ENCODE measurements at places on chromosomes 7 and 10. TPM values are rescaled to one million over a fixed set of nuclear protein-coding genes. Genes with fewer than 3 reads are reported as not detected.

- DNase-seq = no peak
- no peak overlapping the region for H3K27ac ChIP-seq
- H3K36me3 ChIP-seq = no peaks in the 10 kb centered on the region
These were observed 173.9 kb downstream of the WDR11 start for GRCh38 chr10:121024905-121025584.

The GTF2IRD1 gene
- total RNA-seq = 22.7 TPM

The SEMA3A gene
- 32.5 TPM for total RNA-seq

- H3K4me3 ChIP-seq = no peak overlapping the region
- no peaks in the 10 kb centered on the region for H3K4me1 ChIP-seq
- no peak for DNase-seq
- no peaks in the 10 kb centered on the region for H3K36me3 ChIP-seq
- H3K27me3 ChIP-seq = no peaks in the 10 kb centered on the region
These were observed 579.2 kb upstream of the CELF2 start for GRCh38 chr10:10438335-10439100.

- H3K36me3 ChIP-seq = no peaks in the 10 kb centered on the region
- DNase-seq = no peak
- H3K27ac ChIP-seq = no peak overlapping the region
These were observed 326.0 kb downstream of the DGKB start for GRCh38 chr7:14576578-14576977.

GRCh38 chr10:49369216-49370162 is 26.4 kb downstream of the DRGX start:
- no peaks in the 10 kb centered on the region for H3K36me3 ChIP-seq
- no peak overlapping the region for H3K27ac ChIP-seq
- H3K4me1 ChIP-seq = no peaks in the 10 kb centered on the region

The EN2 gene
- not detected for total RNA-seq

DNA sequence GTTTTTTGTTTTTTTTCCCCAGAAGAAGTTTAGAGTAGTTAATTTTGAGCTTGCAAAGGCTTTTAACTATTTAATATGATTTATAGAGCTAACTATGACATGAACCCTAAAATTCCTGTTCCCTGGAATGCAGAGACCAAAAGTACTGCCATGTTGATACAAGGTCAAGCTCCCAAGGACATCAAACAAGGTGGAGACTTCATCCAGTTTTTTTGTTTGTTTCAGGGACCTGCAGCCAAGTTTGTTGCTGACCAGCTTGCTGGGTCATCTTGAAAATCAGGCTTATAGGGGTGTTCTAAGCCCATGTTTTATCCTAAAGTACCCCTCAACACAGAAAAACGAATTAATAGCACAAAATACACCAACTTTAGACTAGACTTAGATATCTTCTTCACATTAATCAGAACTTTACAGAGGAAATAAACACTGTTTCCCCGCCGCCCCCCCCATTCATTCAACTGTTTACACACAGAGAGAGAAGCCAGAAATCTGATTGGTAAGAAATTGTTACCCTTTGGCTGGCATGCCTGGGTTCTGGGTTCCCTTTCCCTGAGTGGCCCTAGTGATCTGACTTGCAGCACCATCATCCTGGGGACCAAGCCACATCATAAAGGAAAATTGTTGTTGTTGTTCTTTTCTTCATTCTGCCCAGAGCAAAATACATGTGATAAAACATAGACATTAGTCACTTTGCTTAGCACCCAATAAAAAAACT is 860.5 kb downstream of the CCSER2 start:
- no peaks in the 10 kb centered on the region for H3K4me1 ChIP-seq
- no peaks in the 10 kb centered on the region for H3K27me3 ChIP-seq
- no peak overlapping the region for H3K27ac ChIP-seq
- no peaks in the 10 kb centered on the region for H3K36me3 ChIP-seq

The KIAA1549 gene
- 3.2 TPM for total RNA-seq

DNA sequence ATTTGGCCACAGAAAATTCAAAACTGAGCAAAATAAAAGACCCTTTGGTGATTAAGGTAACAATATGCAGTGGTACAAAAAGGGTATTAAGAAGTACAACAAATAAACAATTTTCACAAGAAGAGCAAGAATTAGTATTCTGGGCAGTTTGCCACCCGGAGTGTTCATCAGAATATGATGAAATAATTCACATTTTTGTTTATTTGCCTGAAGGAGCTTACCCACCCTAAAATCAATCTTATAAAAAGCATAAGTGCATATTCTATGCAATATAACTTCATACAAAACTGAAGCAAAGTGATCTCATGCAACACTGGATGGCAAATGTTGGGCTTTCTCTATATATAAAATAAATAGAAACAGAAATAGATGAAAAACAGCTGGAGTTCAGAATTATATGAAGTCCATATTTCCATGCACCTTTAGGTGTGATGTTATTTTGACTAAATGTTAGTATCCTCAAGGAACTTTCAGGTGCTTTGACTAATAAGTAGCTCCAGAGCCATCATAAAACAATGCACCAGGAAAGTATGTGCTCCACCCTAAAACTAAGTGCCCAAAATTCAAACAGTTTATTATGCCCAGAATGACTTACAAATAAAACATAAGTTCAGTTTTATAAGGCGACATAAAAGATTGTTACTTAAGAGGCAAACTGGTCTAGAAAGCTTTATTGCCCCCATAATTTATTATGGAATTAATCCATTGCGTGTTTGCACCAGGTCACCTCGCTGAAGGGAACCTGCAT is 474.3 kb downstream of the SEMA3D start:
- no peaks in the 10 kb centered on the region for H3K36me3 ChIP-seq
- DNase-seq = no peak
- no peaks in the 10 kb centered on the region for H3K27me3 ChIP-seq
- no peaks in the 10 kb centered on the region for H3K4me1 ChIP-seq
- no peak overlapping the region for H3K4me3 ChIP-seq
- H3K27ac ChIP-seq = no peak overlapping the region

- H3K4me1 ChIP-seq = no peaks in the 10 kb centered on the region
- no peaks in the 10 kb centered on the region for H3K36me3 ChIP-seq
- no peak for DNase-seq
- H3K27ac ChIP-seq = no peak overlapping the region
- H3K27me3 ChIP-seq = no peaks in the 10 kb centered on the region
These were observed 64.8 kb downstream of the APBB1IP start for GRCh38 chr10:26502986-26503385.

DNA sequence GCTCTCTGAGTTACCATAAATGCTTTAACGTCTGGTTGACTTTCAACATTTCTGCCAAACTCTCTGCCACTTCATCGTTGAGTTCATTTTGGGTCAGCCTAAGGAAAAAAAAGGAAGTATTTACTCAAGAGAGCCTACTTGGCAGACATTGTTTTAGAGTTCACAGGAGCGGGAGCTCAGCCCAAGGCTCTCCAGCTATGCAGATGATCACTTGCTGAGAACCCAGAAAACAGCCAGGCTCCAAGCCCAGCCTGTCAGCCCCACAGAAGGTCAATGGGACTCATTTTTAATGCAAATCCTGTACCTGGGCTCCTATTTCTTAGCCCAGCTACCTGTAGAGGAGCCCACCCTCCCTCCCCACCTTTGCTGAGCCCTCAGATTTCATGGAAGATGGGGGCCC is 45.5 kb downstream of the NOD1 start:
- no peak for DNase-seq
- H3K36me3 ChIP-seq = peaks cover 22% of the 10 kb centered on the region
- H3K4me1 ChIP-seq = peaks cover 79% of the 10 kb centered on the region
- no peak overlapping the region for H3K4me3 ChIP-seq
- H3K27me3 ChIP-seq = no peaks in the 10 kb centered on the region

GRCh38 chr10:75180592-75180991 is 30.0 kb upstream of the VDAC2 start:
- peak overlapping the region; percentile 11 for H3K27ac ChIP-seq
- H3K4me3 ChIP-seq = no peak overlapping the region
- H3K27me3 ChIP-seq = no peaks in the 10 kb centered on the region
- peaks cover 12% of the 10 kb centered on the region for H3K4me1 ChIP-seq
- no peak for DNase-seq

GRCh38 chr7:28292834-28293526 is 112.4 kb upstream of the JAZF1 start:
- no peaks in the 10 kb centered on the region for H3K36me3 ChIP-seq
- no peak overlapping the region for H3K27ac ChIP-seq
- no peaks in the 10 kb centered on the region for H3K27me3 ChIP-seq
- no peak for DNase-seq
- H3K4me1 ChIP-seq = no peaks in the 10 kb centered on the region

Measured in esophagus muscularis mucosa (tissue), 4 donors.